ENCODE measurements at places on chromosomes 3 and 15.

DNA sequence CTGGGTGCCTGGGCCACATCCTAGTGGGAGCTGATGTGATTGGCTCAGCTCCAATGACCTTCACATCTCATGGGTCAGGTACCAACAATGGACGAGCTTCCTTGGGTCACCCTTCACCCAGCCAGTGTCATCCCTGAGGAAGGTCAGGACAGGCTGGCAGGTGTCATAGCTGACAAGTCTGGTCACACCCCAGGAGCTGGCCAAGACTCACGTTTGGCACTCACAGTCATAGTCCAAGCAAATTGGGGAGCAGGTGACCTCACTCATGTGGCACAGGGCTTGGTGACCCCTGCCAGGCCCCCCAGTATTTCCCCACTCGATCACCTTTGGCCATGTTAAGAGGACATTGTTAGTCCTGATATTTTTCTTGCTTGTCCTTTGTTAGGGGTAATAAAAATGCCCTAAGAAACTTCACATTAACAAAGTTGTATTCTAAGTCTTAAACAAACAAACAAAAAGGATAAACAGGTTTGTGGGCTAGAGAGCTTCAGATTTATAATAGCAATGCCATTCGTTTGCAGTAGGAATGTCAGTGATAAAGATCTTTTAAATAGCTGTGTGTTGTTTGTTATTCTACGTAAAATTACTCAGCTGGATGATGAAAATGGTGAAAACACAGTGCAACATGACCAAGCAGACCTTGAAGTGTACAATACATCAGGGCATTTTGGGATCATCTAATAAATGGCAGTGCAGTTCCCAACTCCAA lies 79.5 kb upstream of the POMGNT2 start:
- no peak for DNase-seq

GRCh38 chr3:11514191-11514821 lies 129.4 kb downstream of the VGLL4 start:
- peak; percentile 72 for DNase-seq

- DNase-seq = peak; percentile 79
These were observed 25.4 kb downstream of the ADPGK start for GRCh38 chr15:72758182-72758581.

- no peak for DNase-seq
These were observed 7.8 kb downstream of the MELTF start for GRCh38 chr3:197021729-197022404.

DNA sequence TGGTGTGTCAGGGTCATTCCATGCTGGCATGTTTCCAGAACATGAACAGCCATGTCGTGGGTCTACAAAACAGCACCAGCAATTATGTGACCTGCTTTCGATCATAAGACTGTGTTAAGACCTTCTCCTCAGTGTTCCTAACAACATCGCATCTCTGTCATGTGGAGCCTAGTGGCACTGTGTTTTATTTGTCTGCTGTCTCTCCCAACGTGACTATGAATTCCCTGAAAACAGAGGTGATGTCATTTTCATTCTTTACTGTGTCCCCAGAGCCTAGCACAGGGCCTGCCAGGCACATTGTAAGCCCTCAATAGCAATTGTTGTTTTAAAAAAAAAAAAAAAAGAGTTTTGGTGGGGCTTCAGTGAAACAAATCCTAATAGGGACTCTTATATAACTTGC lies 94.2 kb upstream of the IL12A start:
- no peak for DNase-seq

- DNase-seq = no peak
These were observed 12.2 kb upstream of the SACM1L start for GRCh38 chr3:45677033-45677446.

- DNase-seq = no peak
These were observed 32.3 kb downstream of the SLC9C1 start for GRCh38 chr3:112261742-112262141.

- peak; percentile 20 for DNase-seq
These were observed 98.9 kb upstream of the TBC1D5 start for GRCh38 chr3:17841190-17841828.

DNA sequence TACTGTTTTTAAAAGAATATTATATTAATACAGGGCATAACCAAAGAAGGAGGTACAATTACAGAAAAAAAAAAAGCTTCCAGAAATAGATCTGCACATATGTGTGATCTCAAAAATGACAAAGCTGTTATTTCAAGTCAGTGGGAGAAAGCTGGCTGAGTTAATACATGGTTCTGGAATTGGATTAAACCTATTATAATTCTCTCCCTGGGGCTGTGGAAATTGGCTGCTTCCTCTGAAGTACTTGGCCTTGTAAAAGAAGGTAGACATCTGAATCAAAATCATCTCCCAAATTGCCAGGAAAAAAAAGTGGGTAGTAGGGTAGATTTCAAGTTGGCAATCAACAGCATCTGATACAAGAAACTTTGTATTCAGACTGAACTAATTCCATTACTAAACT lies 723.9 kb upstream of the ALCAM start:
- DNase-seq = no peak

DNA sequence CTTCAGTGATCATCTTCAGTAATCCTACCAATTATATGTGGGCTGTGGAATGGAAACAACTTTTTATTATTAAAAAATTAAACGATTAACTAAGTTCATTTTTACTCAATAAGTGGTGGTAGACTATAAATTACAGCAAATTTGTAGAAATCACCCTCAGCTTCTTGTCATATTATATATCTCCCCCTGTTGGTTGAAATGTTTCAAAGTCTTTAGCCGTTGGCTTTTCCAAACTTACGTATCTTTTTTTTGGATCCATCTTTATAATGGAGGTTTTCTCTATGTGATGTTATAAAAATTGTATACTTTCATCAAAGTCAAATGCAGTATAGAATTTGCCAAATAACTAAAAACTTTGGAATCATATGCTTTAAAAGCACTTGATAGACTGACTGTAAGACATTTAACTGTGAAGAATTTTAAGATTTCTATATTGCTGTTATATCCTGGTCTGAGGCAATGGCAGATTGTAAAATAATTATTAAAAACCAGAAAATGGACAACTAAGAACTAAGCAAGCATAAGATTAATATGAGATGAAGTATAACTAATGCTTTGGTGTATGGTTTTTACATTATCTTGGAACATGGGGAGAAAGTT lies 44.7 kb downstream of the ATP11B start:
- DNase-seq = no peak

DNA sequence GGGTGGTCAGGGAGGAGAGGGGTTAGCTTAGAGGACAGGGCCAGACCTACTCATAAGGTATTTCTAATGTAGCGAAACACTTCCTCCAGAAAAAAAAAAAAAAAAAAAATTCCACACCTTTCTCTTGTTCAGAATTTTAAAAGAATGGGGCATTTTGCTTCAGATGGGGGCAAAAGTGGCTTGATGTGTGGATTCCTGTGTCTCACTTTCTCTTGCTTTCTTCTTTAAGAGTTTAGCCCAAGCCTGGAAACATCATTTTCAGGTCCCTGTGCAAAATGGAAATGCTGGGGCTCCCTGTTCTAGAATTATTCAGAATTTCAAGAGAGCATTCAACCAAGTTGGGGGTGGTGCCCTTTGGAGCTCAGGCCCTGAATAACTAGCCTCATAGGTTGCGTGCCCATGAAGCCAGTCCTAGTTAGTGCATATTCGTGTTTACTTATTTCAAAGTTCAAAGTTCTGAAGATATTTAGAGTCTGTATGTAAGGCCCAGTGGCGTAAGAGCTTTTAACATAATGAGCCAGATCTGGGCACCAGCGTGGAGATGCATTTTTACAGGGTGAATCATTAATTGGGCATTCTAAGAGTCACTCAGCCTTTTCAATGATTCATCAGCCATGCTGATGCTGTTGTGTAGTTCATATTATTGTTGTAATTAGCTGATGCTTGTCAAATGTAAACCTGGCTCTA lies 104.5 kb downstream of the RPLP1 start:
- peak; percentile 92 for DNase-seq

- DNase-seq = no peak
These were observed 102.2 kb downstream of the ABI3BP start for GRCh38 chr3:100891033-100891432.

DNA sequence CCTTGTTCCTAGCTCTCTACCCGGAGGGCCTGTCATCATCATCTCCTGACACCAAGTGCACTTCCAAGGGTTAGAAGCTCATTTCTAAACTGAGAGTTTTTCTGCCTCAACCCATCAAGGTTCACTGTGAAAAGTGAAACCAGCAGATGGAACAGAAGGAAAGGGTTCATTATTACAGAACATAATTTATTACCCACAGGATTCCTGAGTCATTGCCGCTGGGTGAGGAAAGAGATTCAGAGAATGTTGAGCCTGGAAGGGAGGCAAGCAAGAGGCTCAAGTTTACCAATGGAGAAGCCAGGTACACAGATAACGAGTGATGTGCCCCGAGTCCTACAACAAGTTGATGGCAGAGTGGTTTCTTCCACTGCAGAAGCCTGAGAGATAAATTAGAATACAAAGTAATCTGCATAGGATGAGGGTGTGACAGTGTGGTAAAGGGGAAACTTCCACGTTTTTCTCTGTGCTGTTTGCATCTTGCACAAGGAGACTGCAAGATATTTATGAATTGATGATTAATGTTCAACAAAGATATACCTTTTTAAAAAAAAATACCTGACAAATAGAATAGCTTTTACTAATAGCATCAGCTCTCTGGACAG lies 80.5 kb upstream of the SETMAR start:
- DNase-seq = no peak

DNA sequence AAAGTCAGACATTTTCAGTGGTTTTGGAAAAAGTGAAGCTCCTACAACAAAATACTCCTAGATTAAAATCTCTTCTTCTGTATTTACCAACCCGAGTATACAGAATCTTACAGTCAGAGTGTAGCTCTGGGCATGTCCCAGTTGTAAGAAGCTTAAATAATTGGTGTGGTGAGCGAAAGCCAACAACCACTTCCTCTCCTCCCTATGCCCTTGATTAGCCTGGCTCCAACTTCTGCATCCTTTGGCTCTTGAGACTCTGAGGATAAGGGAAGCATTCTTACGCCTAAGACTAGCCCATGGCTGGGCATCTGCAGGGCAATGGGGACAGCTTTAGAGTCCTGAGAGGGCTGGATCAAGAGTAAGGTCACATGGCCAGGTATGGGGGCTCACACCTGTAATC lies 25.5 kb downstream of the RFT1 start:
- no peak for DNase-seq

DNA sequence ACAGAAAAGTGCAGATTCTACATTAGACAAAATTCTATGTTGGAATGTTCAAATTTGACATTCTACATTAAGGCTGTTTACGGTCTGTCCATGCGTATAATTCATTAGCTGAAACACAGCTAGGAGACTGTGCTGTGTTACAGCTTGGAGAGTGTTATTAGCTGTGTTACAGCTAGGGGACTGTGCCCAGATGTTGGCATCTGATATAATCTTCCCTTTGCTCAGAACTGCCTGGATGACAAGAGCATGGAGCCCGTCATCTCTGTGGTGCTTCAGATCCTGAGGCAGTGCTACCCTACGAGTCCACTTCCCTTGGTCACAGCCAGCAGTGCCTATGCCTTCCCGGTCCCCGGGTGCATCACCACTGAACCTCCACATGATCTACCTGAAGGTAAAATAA lies 177.0 kb downstream of the AGBL1 start:
- no peak for DNase-seq

DNA sequence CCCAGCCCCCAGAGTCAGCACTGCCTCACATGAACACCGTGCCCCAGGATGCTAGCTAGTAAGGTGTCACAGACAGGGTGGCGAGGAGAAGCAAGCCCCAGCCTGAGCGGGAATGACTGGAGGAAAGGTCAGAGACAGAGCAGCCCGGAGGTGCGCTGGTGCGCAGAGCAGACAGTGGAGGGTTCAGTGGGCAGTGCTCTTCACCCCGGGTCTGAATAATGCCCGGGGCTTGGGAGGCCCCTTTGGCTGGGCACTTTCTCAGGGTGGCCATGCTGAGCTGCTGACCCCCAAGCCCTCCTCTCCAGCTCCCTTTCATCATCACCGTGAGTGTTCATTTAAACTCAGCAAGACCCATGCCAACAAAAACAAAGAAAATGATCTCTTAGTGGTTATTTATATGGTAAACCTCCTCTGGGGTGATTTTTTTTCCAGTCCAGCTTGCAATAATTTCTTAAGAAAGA lies 110.8 kb downstream of the VGLL4 start:
- no peak for DNase-seq

- DNase-seq = no peak
These were observed 3.0 kb upstream of the MRPS22 start for GRCh38 chr3:139340784-139341183.

- no peak for DNase-seq
These were observed 482.2 kb downstream of the SQOR start for GRCh38 chr15:46117071-46117470.

DNA sequence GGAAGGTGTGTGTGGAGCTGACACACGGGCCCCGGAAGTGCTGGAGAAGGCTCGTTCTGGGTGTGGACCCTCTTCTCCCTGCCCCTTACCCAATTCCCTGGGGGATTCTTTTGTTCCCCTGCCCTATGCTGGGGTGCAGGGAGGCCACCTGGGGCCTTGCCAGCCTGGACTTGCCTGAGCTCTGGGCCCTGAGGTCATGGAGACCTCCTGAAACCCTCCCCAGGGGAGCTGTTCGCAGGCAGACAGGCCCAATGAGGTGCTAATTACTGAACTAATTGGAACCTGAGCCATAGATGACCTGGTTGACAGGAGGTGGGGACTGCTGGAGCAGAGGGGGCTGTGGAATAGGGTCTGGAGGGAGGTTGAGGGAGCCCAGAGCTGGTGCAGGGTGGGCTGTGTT lies 9.4 kb upstream of the C15orf39 start:
- DNase-seq = no peak

- DNase-seq = no peak
These were observed 20.4 kb upstream of the COPG1 start for GRCh38 chr3:129228891-129229585.

- DNase-seq = no peak
These were observed 37.0 kb downstream of the CMTM8 start for GRCh38 chr3:32275506-32275905.

DNA sequence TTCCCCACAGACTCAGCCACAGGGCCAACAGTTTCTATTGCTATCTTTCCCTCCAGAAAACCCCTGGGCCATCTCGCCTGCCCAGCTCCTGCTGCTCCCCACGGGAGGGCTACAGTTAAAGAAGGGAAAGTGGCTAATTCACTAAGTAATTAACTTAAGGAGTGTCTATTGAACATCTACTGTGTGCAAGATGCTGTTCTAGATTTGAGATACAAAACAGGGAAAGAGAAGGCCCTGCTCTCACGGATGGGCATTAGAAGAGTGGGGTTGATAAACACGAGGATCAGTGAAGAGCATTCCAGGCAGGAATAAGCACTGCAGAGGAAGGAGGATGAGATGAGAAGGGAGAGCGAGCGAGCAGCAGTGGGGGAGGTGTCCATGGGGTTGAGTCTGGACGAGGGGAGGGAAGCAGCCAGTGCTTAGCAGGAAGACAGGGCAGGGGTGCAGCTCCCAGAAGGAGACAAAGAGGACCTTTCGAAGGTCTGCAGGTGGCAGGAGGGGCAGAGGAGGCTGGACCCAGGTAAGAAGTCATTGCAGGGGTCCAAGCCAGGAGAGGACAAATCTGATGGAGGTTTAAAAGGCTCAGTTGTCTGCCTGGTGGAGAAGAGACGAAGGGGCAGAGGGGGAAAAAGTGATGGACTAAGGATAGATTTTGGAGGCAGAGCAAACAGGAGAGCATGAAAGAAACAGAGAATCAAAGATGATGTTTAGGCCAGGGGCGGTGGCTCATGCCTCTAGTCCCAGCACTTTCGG lies 64.7 kb downstream of the KLF15 start:
- no peak for DNase-seq

- no peak for DNase-seq
These were observed 18.6 kb downstream of the DCP1A start for GRCh38 chr3:53328746-53329145.

Measured in HS-5 (cell line).